ENCODE measurements at places on chromosomes 6 and 20.

DNA sequence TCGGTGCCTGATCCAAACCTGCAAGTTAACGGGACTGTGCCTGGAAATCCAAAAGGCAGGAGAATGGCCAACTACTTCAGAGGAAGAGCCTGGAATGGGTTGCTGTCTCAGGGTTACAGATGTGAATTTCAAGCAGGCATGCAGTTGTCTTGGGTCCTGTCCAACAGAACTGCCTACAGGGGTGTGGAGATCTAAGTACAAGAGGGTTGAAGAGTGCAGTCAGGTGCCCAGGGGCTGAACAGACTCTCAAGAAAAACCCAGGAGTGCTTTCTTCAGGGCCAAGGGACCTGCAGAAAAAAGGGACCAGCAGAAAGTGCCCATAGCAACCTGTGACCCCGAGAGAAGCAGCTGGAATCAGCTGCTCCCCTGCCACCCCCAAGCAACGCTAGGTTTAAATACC, 71.0 kb downstream of the PREP start:
- DNase-seq, result no peak

DNA sequence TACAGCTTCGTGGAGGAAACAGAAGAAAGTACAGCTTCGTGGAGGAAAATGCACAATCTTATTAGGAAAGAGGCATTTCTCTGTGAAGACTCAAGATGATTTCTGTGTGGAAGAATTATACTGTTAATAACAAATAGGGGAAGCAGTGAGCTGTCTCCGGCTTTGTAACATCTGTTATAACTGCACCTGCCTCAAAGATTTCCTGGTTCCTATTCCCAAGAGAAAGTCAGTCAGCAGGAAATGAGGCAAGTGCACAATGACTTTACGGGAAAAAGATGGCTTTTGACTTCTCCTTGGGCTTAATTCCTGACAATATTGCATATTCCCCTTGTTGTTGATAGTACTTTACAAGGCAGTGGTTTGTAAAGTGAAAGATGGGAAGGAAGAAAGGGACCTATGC, 538.5 kb downstream of the BMP2 start:
- no peak for DNase-seq

GRCh38 chr6:7526755-7527154, 14.7 kb upstream of the DSP start:
- no peak for DNase-seq

GRCh38 chr6:85130743-85131142, 319.1 kb upstream of the NT5E start:
- DNase-seq, result peak; percentile 64

- no peak for DNase-seq
Observed at GRCh38 chr6:72212686-72213085, 326.3 kb downstream of the RIMS1 start.

GRCh38 chr6:32865724-32866443, 11.9 kb downstream of the PSMB9 start:
- no peak for DNase-seq
